ENCODE measurements at places on chromosomes 1 and 21.

GRCh38 chr1:35223084-35223630, 30.2 kb upstream of the SFPQ start:
- no peak for DNase-seq

DNA sequence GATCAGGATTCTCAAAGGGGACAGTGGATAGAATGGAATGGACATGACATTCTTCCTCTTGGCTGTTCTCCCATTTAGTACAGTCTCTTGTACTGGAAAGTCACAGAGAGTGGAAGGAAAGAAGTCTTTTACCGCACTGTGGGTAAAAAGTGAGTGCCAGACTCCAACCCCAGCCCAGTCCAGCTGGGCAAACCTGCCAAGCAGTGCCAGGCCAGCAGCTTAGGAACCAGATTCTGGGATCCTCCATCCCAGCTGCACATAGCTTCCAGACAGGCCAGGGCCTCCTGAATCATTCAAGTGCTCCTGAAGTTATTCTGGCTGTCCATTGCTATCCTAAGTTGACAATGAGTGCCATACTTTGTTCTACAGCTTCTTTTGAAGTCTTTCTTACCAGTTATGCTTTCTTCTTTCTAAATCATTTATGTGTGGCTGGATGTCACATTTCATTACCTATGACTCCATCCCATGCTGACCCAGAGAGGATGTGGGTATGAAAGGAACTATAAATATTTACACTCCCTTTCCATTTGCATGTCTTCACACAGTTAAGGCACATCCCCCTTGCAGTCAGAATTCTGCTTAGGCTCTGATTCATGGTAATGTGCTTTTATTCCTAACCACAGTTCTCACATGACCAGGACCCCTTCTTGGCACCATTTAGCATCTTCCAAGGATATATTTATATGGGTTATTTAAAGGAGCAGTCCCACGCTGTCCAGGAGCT, 88.9 kb downstream of the AK5 start:
- DNase-seq = no peak

- DNase-seq = no peak
Observed at GRCh38 chr1:70134148-70134547, 71.2 kb downstream of the LRRC40 start.

DNA sequence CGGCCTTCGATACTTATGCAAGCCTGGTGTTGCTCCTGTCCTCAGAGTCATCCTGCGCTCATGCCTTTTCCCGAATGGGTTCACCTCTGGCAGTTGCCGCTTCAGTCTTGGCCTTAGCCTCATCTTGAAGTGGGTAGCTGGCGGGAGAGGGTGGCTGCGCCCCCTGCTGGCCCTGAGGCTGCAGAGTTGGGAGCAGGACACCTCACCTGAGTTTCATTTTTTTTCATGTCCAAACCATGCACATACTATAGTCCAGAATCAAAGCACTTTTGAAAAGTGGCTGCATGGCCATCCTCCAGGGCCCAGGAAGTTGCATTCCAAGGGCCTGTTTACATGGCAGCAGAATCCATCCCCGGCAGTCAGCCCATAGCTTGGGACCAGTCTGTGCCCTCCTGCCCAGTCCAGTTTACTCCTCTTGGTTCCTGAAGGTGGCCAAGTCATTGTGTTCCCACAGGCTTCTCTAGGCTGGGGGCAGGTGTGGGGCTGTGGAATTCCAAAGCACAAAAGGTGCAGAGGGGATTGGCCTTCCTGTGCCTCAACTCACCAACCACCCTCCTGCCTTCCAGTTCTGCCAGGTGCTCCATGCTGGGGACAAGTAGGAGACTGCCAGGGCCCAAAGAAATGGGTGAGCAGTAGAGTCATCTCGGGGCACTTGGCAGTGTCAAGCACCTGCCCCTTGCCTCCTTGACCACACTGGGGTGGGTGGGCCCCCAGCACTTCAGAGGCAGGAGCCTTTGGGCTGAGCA, 44.0 kb downstream of the YARS1 start:
- DNase-seq = peak; percentile 27

DNA sequence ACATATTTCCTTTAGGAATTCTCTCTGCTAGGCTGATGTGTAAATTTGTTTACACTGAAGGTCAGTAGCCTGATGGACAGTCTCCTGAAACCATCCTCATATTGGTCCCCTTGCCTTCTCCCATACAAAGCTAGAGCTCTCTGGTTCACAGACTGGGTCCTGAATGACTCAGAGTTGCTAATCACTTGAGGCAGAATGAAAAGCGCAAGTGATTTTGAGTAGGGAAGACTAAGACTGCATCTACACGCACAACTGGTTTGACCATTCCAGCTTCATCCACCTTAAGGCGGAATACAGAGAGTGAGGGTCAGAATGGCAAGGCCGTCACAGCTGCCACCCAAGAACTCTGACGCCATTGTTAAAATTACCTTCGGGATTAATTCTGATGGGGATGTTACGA, 70.2 kb upstream of the KIF26B start:
- DNase-seq = no peak

DNA sequence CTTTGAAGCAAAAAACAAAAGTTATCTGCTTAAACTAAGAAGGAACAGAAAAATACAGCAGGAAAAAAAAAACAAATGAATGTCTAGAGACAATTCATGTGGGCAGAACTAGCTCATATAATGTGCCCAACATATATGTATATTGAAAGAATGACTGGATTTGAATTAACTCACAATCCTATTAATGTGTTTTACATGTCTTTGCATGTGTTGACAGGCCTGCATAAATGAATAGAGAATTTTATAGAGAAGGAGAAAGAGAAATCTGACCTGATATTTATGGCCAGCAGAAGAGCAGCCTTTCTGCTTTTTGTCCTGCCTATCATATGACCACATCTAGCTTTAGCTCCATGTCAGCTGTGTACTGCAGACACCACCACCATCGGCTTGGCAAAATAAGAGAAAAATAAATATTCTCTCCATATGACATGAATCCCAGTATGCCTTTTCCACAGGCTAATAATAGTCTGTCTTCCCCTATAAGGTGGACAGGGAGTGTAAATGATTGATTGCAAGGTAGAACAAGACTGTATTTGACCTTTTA, 171.5 kb upstream of the PALMD start:
- DNase-seq = no peak

DNA sequence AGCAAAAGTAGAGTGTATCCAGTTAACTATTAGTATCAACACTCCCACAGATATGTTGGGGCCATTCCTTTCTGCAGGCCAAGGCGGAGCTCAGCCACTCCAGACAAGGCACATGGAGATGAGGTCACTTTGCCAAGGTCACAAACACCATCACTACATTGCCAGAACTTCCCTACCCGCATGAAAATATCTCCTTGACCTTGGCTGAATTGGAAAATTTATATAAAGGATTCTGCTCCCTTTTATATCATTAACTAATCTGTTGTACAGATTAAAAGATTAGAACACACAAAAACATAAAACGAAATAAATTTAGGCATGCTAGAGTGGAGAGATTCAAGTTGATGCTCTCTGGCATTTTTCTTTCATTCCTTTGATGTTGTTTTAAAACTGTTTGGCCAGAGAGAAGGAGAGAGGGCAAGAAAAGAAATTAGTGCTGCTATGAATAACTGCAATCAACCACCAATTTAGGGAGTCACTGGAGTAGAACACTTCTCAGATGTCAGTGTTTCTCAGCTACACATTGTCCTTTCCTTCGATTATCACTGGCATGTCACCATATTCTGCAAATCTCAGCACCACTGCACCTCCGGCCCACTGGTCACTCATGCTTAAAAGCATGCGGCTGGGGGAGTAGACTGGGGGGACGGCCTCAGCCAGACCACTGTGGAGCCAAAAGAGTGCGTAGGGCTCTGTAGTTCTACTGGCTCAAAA, 78.7 kb upstream of the ATP1B1 start:
- DNase-seq = no peak

DNA sequence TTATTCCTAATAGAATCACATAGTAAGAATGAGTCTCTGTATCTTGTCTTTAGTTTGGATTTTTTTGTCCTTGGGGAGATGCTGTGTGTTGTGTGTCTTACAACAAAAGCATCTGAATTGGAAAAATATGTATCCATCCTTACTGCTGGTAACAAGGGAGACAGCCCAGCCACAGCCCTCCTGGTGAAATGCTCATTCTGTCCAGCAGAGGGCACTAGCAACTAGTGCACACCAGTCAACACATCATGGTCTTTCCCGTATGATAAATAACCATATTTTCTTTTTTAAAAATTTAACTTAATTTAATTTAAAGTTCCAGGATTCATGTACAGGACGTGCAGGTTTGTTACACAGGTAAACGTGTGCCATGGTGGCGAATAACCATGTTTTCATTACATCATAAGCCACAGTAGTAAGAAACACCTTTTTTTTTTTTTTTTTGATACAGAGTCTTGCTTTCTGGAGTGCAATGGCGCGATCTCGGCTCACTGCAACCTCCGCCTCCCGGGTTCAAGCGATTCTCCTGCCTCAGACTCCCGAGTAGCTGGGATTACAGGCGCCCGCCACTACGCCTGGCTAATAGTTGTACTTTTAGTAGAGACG, 245.1 kb downstream of the PTBP2 start:
- DNase-seq = peak; percentile 31

DNA sequence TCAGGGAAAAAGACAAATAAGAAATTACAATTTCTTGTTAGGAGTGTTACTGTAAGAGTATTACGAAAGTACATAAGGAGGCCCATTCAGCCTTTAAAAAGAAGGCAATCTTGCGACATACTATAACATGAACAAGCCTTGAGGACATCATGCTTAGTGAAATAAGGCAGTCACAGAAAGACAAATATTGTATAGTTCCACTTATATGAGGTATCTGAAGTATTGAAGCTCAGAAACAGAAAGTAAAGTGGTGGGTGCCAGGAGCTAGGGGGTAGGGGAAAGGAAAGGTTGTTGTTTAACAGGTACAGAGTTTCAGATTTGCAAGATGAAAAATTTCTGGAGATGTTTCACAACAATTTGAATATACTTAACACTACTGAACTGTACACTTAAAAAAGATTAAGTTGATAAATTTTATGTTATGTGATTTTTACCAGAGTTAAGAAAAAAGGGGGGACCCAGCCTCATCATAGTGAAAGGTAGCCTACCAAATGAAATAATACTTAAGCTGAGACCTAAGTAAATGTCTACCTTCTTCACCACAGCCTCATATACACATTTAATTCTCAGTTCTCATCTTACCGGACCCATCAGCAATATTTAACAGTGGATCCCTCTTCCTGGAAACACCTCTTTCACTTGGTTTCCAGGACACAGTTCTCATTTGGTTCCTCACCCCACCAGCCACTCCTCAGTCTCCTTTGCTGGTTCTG, 19.5 kb downstream of the USP24 start:
- no peak for DNase-seq

DNA sequence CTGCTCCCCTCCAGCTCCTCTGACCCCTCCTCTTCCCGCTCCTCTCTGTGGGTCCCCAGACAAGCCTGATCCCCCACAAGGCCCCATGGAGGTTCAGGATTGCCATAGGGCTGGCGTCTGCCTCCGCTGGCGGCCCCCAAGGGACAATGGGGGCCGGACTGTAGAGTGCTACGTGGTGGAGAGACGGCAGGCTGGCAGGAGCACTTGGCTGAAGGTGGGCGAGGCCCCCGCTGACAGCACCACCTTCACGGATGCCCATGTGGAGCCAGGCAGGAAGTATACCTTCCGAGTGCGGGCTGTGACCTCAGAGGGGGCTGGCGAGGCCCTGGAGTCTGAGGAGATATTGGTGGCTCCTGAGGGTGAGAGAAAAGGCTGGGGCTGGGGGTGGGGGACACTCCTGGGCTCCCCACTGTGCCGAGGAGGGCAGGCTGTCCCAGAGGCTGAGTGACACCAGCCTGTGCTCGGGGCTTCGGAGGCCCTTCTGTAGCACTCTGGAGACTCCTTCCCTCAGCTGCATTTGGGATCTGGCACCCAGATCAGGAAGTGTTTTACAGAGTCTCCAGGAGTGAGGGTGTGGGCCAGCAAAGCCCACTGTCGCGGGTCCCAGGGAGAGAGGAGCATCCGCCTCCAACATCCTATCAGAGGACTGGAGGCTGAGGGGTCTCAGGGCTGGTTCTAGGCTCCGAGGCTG, 25.9 kb downstream of the IGFN1 start:
- DNase-seq = no peak

- DNase-seq = no peak
Observed at GRCh38 chr1:212242985-212243308, 42.3 kb upstream of the PPP2R5A start.

DNA sequence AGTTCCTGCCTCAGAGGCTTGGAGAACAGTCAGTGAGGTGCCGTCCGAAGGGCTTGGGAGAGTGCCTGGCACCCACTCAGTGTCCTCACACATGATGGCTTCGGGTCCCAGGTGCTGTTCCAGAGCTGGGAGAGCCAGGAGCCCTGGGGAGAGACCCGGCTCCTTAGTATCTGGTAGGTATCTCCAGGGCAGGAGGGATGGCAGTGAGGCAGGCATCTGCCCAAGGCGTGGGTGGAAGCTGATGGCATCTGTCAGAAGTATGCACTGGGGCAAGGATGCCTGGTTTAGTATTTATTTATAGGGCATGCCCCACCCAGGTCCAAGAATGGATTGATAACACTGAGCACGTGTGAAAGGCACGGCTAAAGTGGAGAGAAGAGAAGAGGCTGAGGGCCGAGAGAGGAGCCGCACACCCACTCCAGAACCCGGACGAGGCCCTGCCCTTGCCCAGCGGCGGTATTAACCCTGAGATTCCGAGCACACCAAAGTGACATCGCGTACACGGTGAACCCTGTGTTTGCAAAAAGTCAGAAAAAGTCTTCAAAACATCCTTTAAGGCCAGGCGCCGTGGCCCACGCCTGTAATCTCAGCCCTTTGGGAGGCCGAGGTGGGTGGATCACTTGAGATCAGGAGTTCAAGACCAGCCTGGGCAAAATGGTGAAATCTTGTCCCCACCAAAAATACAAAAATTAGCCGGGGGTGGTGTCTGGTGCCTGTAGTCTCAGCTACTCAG, 2.4 kb downstream of the TP73 start:
- no peak for DNase-seq

DNA sequence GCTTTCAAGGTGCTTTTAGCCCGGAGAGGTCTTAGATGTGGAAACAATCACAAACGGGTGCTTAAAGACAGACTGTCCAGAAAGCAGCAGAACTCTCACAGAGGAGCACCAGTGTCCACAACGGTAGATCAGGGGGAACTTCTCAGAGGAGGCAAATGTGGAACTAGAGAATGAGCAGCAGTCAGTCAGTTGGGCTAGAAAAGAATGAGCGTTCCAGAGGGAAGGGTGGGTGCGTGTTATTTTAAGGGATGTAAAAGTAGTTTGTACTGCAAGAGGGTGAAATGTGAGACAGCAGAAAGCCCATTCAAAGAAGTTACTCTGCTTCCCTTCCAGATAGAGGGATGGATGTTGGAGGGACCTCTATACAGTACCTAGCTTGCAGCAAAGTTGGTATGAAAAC, 30.9 kb downstream of the RGS5 start:
- no peak for DNase-seq

DNA sequence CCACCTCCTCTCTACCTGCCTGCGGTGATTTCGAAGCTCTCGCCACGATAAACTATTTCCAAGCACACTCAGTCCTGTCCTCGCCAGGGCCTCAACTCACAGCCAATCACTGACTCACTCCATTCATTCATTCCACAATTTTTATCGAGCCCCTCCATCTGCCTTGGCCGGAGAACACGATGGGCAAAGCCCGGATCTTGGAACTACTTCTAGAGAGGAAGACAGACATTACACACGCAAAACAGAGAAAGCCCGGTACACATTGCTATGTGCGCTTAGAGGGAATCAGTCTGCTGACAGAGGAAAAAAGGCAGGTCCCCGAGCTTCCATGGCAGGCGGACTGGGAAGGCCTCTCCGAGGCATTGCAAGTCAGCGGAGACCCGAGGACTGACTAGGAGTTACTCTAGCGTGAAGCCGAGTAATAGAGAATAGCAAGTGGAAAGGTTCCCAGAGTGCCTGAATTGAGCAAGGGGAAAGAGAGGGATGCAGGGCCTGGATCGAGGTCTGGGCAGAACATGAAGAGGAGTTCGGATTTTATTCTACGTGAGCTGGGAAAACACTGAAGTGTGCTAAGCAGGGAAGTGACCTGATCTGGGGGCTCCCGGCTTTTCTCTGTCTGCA, 54.2 kb upstream of the DNAJC6 start:
- no peak for DNase-seq
